ENCODE measurements at places on chromosomes 13 and 19. TPM values are rescaled to one million over a fixed set of nuclear protein-coding genes. Genes with fewer than 3 reads are reported as not detected.

GRCh38 chr19:47280183-47280797 lies 5.6 kb downstream of the INAFM1 start:
- no peak for DNase-seq

GRCh38 chr13:40617801-40618356 lies 48.6 kb downstream of the FOXO1 start:
- no peak for DNase-seq

- no peak for DNase-seq
These were observed 65.1 kb upstream of the RANBP3 start for GRCh38 chr19:6042776-6043726.

Gene SLC25A41
- not detected for total RNA-seq
